ENCODE measurements at places on chromosomes 6 and 20. TPM values are rescaled to one million over a fixed set of nuclear protein-coding genes. Genes with fewer than 3 reads are reported as not detected.

GRCh38 chr6:5459346-5459745 lies 198.0 kb downstream of the FARS2 start:
- no peak for DNase-seq

DNA sequence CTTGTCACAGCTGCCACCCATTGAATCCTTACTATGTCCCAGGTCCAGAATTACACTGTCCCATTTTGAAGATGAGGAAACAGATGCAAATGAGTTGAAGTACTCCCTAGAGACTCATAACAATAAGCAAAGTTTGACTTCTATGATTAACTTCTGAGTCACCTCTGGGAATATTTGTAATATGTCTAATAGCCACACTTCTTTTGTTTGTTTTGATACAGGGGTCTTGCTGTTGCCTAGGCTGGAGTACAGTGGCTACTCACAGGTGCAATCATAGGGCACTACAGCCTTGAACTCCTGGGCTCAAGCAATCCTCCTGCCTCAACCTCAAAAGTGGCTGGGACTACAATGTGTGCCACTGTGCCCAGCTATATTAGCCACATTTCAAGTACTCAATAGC lies 11.4 kb upstream of the SOX12 start:
- DNase-seq = no peak

DNA sequence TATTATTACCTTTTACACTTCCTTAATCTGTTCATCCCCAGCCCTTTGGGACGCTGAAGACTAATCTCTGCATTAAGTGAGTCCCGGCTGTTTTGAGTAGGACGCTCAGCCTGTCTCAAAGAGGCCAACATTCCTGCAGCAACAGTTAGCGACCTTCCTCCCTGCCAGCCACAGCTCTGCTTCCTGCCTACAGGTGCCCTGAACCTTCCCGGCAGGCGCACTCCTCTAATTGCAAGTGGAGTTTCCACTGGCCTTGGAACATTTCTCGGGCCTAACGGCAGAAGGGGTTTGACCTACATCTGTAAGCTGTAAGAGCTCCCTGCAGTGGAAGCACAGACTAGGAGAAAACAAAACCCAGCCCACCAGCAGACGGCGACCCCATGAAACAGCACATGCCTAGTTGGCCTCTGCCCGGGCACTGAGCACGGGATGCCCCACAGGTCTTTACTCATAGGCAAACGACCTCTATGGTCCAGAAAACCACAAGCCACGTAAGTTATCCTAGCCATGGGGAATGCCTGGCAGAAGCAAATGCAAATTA lies 137.9 kb downstream of the DTNBP1 start:
- no peak for DNase-seq

Gene FOXQ1
- total RNA-seq = 0.67 TPM

Data from endothelial cell (in vitro differentiated cells).